Inflammatory macrophage (primary cell): ENCODE measurements at places on chromosomes 2 and 18.

- DNase-seq, result no peak
Measured at GRCh38 chr2:194128810-194129209, 1528.2 kb upstream of the SLC39A10 start.

GRCh38 chr18:47863041-47863440 lies 67.4 kb downstream of the SMAD2 start:
- no peak for DNase-seq

- DNase-seq, result no peak
Measured at GRCh38 chr2:217142649-217143266, 282.9 kb upstream of the TNP1 start.

DNA sequence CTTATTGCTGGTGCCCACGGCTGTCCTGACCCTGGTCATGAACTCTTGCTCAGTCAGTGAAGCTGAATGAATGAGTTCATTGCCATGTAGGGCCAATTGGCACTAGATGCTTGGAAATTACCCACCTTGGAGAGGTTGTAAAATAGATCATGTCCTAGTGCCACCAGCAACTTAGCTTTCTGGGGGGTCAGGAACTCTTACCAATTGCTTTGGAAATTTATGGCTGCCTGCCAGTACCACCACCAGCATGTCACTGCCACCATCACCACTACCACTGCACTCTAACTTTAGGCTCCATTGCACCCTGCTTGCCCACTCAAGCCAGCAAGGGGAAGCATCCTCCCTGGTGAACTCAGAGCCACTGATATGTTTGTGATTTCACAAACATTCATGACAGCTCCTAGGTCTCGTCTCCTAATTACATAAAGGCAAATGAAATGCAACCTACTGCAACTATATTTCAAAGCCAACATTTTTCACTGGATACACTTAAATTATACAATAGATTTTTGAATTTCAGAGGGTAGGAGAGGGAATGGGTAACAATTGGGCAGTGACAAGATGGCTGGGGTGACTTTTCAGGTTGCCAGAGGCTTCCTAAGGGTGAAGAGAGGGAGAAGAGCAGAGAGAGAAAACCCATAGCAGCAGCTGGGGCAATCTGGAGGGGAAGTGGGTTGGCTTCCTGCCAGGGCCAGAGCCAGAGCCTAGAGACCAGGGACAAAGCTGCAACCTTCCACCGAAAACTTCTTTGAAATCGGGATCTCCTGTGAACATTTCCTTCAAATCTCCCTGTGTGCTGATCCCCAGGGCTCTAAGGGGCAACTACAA lies 3.5 kb upstream of the EMILIN1 start:
- peak; percentile 73 for DNase-seq

GRCh38 chr2:231099918-231100317 lies 24.9 kb downstream of the HTR2B start:
- no peak for DNase-seq

DNA sequence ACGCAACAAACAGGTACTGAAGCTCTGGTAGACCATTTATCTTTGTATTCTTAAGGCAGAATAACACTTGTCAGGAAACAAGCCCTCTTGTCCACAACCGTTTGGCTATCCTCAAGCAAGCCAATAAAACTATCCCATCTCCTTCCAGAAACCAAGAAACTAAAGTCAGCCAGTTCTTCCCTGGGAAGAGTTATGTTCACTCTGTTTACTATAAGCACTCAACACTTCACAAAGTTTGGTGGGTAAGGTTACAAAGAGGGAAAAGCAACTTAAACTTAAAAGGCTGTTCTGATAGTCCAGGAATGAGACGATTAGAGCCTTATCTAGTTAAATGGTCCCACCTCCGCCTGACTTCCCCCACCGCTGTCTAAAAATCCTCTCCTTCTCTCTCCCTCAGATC lies 25.6 kb downstream of the LRP2 start:
- DNase-seq, result no peak

DNA sequence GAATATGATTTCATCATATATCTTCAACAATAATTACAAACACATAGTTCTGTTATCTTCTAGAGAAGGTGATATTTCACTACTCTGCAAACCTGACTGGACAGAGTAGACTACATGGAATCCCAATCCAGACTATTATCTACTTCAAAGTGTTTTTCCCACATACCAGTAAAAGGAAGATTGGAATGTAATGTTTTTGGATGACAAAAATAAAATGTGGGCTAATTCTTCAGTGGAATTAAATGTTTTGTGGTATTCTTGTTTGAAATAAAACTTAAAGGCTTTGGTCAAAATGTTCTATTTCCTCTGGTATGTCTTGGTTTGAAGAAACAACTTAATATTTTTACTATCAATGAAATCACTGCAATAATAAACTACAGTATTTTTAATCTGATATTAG lies 22.1 kb downstream of the COL5A2 start:
- DNase-seq, result no peak

DNA sequence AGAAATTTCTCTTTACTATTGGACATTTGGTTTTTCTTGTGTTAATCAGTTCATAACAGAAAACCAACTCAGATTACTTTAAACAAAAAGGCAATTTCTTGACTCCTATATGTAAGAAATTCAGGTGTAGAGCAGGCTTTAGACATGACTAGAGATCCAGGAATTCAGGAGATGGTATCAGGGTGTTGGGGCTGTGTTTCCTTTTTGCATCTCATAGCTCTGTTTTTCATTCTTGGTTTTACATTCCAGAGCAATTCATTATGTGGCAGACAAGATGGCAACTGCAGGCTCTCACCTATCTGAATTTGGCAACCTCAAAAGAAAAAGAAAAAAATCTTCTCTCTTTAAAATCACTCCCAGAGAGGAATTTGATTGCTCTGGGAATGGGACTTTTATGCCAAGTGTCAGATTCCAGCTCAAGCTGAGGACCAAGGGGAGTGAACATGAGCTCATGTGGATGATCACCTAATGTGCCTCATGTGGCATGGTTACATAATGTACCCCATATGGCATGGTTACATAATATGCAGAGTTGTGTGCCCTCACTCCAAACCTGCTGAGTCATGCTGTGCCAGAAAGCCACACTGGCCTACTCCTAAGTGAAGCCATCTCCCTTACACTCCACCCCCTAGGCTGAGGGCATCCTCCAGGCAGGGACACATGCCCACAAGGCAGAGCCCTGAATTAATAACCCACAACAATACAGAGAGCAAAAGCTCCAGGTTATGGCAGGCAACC lies 282.7 kb downstream of the MBD2 start:
- DNase-seq, result no peak

DNA sequence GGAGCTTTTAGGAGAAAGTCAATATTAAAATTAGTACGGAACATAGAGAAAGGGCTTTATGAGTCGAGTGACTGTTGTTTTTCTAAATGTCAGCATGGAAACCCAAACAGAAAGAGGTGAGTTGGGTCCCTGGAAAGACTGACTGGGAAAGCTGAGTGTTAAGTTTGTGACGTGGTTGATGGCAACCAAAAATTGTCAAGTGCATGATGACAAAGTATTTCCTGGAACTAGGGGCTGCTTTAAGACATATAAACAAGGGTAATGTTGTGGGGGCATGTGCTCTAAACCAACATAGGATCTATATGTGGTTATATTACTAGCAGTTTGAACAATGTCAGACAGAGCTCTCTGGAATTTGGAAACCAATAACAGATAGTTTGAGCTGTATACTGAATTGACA lies 50.9 kb upstream of the GPD2 start:
- DNase-seq, result no peak

DNA sequence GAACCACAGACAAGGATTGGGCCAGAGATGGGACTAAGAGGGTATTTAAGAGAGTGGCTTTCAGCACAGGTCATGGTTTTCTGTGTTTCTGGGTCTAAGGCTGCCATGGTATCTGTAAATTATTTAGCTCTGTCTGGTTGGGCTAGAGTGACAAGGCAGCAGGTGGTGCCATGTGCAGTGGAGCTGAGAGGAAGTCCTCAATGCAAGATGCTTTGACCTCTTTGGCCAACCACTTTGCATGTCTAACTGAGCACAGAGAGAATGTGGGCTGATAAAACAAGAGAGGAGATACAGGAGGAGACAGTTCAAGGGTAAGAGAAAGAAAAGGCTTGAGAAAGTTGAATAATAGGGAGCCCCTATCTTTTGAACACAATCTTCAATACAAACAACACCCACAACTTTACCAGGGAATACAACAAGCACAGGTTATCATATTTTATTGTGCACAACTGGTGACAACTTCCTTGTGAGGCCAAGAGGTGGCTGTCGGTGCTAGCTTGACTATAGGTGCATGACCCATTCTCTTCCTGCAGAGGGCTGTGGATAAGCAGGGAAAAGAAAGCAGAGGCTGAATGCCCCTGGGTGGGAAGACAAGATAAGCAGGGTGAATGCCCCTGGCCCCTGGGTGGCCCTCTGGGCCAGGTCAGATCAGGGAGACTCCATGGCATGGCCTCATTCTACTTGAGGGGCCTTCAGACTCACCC lies 12.3 kb downstream of the FLACC1 start:
- no peak for DNase-seq

DNA sequence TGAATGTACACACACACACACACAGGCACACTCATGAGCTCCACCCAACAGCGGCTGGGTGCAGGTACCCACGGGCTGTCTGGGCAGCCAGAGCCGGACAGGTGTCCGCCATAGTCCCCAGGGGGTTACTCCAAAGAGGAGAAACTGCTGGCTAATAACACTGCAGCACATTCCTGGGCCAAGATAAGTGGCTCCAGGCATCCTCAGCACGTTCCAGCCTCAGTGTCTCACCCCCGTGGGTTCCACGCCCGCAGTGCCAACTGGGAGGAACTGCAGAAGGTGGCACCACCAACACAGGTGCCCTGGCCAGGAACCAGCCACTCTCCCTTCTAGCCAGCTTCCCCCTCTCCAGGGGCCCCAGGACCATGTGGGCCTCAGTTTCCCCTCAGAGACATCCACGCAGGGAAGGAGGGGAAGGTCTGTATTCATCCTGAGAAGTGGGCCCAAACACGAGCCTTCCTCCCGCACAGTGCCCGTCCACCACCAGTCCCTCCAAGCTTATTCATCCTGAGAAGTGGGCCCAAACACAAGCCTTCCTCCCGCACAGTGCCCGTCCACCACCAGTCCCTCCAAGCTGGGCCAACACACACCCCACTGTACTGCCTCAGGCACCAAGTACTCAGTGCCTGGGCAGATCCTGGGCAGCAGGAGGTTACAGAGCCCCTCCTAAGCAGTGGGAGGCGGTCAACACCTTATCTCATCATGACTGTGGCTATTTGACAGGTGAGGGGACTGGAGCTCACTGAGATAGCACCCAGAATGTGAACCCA lies 47.6 kb downstream of the TNS1 start:
- no peak for DNase-seq

DNA sequence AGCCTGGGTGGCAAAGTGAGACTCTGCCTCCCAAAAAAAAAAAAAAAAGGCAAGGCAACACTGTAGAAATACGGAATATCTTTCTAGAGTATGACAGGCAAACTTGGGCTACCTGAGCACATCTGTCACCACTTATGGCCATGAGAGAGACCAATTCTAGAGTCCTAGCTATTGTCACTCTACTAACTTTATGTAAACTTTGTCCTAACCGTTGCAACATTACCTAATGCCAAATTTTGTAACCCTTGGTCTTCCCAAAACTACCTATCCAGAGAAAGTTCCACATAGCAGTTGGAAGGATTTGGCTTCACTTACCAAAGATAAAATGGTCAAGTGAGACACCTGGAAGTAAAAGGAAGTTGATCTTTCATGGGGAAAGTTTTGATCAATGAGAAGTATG lies 26.6 kb upstream of the SCN7A start:
- DNase-seq, result no peak

DNA sequence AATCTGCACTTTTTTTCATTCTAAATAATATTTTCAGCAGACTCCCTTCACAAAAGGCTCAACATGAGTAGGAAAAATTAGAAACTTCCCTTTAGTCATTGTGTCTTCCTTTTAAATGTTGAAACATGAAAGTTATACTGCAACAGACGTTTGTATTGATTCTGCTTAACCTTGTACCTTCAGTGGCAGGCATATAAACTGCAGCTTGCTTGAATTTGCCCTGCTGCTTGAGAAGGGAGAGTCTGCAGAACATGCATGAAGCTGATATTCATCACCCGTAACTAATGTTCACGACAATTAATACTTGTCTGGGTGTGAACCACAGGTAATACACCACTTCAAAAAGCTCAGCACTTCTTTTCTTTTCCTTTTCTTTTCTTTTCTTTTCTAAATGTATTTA lies 294.7 kb upstream of the LRP1B start:
- no peak for DNase-seq

- no peak for DNase-seq
Measured at GRCh38 chr18:11074889-11075288, 74.5 kb downstream of the PIEZO2 start.

- DNase-seq, result no peak
Measured at GRCh38 chr2:45209302-45209701, 200.1 kb upstream of the SIX2 start.

- DNase-seq, result no peak
Measured at GRCh38 chr2:61906186-61906470, 654 bp downstream of the COMMD1 start.

- no peak for DNase-seq
Measured at GRCh38 chr2:10171006-10171800, 48.7 kb downstream of the RRM2 start.

GRCh38 chr2:15539999-15540398 lies 21.1 kb downstream of the NBAS start:
- DNase-seq, result no peak

DNA sequence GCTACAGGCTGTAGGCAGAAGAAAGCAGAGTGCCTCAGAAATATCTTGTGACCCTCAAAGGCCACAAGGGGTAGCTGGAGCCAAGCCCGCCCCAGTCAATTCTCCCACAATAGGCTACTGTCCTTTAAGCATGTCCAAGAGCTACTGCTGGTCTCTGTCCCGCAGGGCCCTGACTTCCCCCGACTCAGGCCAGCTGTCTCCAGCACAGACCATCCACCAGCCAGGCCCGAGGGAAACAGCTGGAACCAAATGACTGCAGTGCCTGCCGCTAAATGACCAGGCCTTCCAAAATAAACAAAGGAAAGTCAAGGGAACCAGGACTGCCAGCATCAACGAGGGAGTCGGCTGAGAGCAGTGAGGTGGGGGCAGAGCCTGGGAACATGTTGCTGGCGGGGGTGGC lies 36.7 kb downstream of the MCFD2 start:
- no peak for DNase-seq

GRCh38 chr2:73970141-73970803 lies 14.4 kb upstream of the TET3 start:
- DNase-seq, result peak; percentile 19

DNA sequence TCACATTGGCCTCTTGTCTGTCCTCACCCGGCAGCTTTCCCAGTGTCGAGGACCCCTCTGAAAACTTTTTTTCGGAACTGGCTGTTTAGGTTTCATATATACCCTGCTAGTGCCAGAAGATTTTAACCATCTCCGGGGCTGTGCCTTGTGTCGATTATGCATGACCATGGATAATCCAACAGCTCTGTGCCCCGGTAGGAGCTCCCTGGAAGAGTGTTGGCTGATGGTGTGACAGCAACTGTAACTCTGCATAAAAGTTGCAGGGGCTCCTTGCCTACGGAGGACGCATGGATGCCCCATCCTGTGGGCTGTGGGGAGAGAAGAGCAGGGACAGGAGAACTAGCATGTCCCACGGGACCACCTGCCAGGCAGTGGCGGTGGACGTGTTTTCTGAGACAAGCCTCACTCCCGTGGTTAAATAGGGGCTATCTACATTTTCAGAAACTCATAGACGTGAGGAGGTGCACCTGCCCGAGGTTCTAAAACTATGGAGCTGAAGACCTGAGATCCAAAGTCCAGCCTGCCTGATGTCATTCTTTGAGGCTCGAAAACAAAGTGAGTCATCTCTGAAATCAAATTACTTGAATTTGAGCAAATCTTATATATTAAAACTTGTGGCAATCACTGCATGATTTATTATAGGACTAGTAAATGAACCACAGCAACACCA lies 437.2 kb upstream of the HS6ST1 start:
- DNase-seq, result no peak

GRCh38 chr18:77061281-77061945 lies 71.2 kb downstream of the MBP start:
- no peak for DNase-seq
